ENCODE measurements at places on chromosomes 3 and 15.

DNA sequence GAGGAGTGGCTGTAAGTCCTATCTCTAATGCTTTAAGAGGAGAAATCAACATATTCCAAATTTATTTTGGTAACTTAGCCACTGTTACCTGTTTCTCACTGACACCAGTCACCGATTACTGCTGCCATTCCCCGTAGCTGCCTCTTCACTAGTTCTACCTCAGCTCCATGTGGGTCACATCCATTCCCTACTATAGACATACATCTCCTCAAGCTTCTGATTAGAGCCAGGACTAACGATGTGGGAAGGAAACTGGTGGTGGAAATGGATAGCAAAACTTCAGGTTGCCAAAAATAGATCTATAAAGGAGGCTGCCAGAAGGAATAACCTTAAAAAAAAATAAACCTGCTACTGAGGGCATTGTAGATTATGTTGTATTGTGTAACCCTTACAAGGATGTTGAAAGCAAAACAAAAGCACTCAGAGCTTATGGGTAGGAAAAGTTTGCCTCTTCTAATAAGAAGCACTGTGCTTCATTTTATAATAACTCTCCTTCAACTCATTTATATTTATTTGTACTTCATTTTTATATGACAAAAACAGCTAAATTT is 56.0 kb downstream of the KAT2B start:
- DNase-seq = no peak

DNA sequence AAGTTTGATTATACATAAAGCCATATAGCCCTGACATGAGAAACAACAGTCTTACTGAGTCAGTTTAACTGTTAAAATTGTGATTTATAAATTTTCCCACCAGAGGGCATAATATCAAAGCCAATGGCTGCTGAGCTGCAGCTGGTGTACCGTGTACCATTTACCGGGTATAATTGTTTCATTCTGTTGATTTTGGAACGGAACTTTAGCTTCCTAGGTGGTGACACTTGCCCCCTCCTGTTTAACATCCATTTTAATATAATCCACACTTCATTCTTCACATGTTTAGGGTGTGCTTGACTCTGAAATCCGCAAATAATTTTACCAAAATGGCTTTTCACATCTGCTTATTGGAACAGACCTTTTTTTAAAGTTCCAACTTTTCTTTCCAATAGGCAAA is 72.8 kb downstream of the SLC9A9 start:
- no peak for DNase-seq

DNA sequence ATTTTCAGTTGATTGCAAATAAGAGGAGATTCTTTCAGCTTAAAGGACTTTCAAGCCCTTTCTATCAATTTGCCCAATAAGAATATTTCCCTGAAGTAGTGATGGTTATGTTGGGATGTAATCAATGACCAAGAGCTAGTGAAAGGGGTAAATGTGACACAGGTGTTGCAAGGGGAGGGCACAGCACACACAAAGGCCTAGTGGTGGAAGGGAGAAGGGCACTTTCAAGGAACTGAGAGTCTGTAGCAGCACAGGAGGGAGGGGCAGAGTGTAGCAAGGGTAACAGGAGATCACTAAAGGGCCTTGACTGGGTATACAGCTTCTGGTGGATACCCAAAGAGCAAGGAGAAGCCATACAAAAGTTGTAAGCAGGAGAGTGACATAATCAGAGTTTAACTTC is 217.8 kb upstream of the ARHGEF26 start:
- no peak for DNase-seq

- DNase-seq = no peak
Measured at GRCh38 chr3:188287762-188288505, 134.0 kb downstream of the LPP start.

GRCh38 chr3:112629425-112629824 is 11.5 kb downstream of the CCDC80 start:
- no peak for DNase-seq

- no peak for DNase-seq
Measured at GRCh38 chr3:138461246-138461645, 26.8 kb downstream of the ESYT3 start.

GRCh38 chr3:181210275-181210674 is 220.7 kb upstream of the DNAJC19 start:
- no peak for DNase-seq

GRCh38 chr3:38662544-38662943 is 13.1 kb upstream of the SCN5A start:
- no peak for DNase-seq

DNA sequence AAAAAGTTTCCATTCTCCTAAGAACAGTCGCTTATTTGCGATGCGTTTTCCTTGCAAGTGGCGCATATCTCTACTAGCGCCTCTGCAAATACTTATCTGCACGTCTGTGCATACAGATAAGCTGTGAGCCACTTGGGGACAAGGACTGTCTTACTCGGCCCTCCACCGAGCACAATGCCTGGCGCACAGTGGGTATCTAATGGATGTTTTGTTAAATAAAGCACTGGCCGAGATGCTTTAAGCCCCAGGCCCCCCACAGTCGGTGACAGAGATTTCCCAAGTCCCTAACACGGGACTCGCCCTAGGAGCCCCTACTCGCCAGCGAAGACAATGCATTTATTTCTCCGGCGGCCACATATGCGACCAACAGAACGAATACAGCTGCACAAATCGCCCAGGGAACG is 503 bp downstream of the HLTF start:
- DNase-seq = peak; percentile 10

DNA sequence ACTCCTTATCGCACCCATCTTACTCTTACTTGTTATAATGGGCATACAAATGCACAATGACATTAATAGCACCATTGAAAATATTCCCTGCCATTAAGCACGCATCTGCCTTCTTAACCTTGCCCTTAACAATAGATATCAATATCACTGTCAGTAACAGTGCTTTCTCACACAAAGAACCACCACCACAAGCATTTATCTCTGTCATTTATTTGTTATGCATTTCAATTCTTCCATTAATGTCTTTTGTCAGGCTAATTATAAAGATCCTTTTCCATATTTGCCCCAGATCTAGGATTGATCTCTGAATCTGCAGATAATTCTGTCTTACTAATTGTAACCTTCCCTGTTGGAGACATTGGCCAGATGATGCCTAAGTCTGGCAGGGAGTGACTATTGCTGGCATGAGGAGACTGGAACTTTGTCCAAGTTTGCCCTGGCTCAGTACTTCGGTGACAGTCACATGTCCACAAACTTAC is 419.6 kb upstream of the TGFBR2 start:
- no peak for DNase-seq

- no peak for DNase-seq
Measured at GRCh38 chr3:105806359-105806758, 62.5 kb downstream of the CBLB start.

- no peak for DNase-seq
Measured at GRCh38 chr3:117589454-117589853, 879.9 kb downstream of the TUSC7 start.

GRCh38 chr15:78205856-78206255 is 28.5 kb downstream of the ACSBG1 start:
- no peak for DNase-seq

GRCh38 chr3:55162031-55162795 is 234.4 kb upstream of the LRTM1 start:
- DNase-seq = no peak

DNA sequence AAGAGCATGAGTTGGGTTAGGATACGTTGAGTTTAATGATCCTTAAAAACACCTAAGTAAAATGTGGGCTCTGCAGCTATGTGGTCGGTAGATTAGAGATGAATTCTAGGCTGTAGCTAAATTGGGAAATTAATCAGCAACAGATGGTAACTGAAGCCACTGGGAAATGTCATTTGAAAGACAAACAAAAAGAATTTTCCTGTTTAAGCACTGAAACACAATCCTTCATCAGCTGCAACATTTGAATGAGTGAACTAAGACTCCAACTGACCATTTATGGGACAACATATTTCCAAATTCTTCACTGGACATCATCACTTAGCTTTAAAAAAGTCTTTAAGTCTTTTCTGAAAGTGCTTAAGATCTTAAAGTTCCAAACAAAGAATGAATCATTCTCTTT is 226.9 kb downstream of the ZNF385D start:
- DNase-seq = no peak

DNA sequence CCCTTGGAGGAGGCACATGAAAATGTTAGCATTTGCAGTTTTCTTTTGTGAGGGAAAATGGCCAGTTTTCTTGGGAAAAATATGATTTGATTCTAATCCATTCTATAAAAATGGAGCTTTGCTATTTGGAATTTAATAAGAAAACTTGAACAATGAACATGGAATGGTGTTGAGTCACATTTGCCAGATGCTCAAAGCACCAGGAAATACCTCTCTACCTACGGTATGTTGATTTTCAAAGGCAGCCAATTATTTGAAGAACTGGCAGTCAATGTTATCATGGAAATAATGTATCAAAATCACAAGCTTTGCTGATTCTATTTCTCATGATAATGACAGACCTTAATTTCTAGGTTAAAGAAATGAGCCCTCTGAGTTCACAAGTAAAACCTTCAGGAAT is 14.9 kb downstream of the NME9 start:
- no peak for DNase-seq

DNA sequence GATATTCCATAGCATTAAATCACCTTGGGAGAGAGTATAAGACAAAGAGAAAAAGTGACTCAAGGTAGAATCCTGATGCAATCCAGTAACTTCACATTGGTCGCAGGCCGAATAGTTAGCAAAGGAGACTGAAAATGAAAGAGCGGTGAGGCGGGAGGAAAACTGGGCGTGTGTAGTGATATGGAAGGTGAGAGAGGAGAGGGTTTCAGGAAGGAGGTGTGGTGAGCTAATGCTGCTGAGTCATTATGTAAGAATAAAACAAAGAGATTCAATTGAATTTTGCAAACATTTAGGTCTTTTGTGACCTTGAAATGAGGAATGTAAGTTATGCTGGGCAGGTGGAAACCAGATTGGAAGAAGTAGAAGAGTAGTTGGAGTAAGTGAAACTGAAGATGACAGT is 235.3 kb downstream of the C3orf38 start:
- DNase-seq = no peak

DNA sequence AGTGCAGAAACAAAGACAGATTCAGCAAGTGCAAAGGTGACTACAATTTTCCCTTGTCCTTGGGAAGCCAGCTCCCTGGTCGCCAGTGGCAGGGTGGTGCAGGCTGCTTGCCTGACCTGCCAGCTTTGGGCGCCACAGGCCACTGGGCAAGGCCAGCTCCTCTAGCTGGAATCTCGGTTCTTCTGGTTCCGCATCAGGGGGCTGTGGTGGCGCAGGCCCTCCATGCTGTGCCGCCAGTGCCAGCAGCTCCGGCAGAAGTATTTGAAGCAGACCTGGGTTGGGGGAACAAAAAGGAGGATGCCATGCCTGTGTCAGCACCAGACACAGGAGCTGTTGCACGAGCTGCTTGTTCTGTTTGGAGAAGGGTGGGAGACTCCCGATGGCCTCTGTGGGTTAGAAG is 4.2 kb upstream of the RPS17 start:
- DNase-seq = no peak

DNA sequence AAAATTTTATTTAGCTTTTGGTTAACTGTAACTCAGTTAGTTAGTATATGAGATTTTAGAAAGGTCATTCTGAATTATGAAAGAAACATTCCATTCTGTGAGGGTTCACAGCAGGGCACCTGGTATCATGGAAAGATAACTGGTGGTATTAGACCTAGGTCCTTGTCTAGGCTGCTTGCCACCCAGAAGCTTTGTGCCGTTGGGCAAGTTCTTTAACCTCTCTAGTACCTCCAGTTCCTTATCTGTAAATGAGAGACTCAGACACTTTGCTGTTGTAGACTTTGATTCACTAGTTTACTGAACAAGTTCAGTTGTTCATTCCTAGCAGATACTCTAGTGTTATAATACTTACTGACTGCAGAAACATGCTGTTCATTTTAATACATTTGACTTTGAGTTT is 25.4 kb downstream of the PDCD6IP start:
- no peak for DNase-seq

GRCh38 chr3:195201295-195201694 is 69.7 kb downstream of the XXYLT1 start:
- no peak for DNase-seq

- no peak for DNase-seq
Measured at GRCh38 chr3:57644740-57645139, 47.6 kb upstream of the ARF4 start.

GRCh38 chr15:84752700-84753099 is 4.3 kb downstream of the ZNF592 start:
- DNase-seq = no peak

- no peak for DNase-seq
Measured at GRCh38 chr15:40660686-40661085, 34.3 kb upstream of the RAD51 start.

- DNase-seq = no peak
Measured at GRCh38 chr15:41878355-41878699, 15.5 kb downstream of the SPTBN5 start.

DNA sequence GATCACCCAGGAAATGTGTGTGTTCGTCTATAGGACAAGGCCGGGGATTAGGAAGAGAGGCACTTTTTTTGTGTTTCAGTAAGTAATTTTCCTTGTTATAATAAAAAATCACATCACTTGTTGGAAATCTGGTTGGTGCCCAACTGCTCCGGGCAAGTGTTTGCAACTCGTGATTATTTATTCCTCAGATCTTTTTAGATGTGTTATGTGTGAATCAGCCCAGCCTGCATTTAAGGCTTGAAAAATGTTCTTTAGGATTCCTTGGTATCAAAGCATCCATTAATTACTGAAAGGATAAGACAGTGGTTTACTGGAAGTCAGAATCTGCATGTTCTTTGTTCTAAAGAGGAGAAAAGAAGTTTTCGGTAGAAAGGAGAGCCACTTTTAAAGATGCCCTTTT is 345.6 kb downstream of the FEZF2 start:
- DNase-seq = no peak

GRCh38 chr3:197234947-197235914 is 63.2 kb downstream of the DLG1 start:
- no peak for DNase-seq

DNA sequence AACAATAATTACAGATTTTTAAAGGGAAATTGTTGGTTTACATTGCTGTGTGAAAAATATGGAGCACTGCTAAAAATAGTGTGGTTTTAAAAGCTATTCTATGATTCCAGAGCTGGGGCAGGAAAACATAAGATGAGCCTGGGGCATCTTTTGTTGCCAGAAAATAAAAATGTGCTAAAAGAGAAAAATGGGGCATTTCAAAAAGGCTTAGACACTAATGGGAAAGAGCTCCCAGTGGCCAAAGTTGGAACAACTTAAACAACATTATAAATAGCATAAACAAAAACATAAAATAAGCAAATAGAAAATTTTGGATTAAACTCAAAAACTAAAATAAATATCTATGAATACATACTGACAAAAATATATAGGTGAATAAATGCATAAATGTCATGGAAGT is 478.9 kb downstream of the NLGN1 start:
- DNase-seq = no peak

- no peak for DNase-seq
Measured at GRCh38 chr3:180267202-180267843, 230.6 kb upstream of the PEX5L start.
